Dermis microvascular lymphatic vessel endothelial cell (primary cell): ENCODE measurements at places on chromosomes 2 and 18.

GRCh38 chr2:12717191-12718014, 667 bp downstream of the TRIB2 start:
- no peak for DNase-seq

GRCh38 chr2:196913691-196914090, 12.8 kb downstream of the PGAP1 start:
- no peak for DNase-seq

DNA sequence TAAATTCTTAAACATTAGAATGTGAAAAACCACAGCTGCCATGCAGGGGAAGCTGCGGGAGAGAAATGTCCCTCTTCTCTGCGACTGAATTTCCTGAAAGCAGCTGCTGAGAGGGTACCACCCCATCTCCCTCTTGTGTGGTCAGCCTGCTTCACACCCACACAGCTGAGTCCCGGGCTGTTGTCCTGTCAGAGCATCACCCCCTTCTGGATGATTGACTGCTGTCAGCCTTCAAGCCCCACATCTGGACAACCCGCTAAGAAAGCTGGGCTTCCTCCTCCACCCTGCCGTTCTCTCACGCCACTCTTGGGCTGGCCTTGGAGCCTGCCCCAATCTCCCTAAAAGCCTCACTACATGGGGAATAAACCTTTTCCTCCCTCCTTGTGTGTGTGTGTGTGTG, 26.0 kb downstream of the SH3YL1 start:
- DNase-seq = no peak

- no peak for DNase-seq
These were observed 157.2 kb upstream of the COPS8 start for GRCh38 chr2:236928380-236929037.

DNA sequence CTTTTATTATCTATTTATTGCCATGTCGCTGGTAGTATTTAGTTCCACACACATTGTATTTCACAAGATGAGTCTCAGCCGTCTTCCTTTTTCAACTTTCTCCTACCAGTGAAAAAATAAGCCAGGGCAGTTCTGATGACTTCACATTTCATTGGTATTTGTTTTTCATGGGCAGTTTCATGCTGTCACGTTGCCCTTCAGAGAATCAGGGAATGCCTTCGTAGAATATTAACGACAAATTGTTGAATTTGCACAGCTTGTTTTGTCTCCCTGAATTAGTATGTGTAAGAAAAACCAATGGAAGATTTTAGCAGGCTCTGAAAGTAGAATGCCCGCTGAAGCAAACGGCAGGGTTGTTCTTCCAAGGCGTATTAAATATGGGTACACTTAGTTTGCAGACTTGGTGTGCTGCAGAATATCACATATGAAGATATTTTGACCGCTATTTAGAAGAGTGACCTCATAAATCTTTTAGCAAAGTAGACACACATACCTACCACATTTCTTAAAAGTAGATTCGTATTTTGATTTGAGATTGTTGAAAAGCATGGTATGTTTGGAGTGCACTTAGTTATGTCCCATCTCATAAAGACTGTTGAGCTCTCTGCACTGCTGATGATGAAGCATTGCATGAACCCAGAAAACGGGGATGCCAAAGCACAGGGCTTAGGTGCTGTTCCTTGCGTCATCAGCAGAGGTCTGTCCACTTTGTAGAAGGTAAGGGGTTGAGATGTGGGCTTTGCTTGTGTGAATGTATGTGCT, 2.9 kb downstream of the NEDD4L start:
- no peak for DNase-seq

- no peak for DNase-seq
These were observed 159.5 kb upstream of the ZNF516 start for GRCh38 chr18:76654577-76654976.

GRCh38 chr18:52319424-52319983, 20.5 kb upstream of the DCC start:
- DNase-seq = no peak

DNA sequence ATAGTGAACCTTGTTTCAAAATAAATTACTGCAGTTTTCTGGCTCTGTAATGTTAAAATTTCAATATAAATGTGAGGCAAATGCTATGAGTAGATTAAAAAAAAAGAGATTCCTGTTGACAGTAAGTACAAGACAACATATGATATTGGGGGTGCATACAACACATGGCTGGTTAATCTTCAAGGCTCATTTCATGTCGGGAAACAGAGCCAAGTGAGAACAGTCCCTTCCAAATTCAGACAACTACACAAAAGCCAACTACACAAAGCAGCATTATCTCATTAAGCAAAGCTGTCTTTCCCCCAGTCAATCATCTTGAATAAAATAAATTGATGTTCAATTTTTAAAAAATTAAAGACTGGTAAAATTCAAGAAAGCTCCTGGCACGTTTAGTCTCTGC, 549.2 kb downstream of the CCDC85A start:
- no peak for DNase-seq
